ENCODE measurements at places on chromosomes 1 and 21. TPM values are rescaled to one million over a fixed set of nuclear protein-coding genes. Genes with fewer than 3 reads are reported as not detected.
A peak's percentile ranks its signal among the peaks of the same experiment; 100 is the strongest.

DNA sequence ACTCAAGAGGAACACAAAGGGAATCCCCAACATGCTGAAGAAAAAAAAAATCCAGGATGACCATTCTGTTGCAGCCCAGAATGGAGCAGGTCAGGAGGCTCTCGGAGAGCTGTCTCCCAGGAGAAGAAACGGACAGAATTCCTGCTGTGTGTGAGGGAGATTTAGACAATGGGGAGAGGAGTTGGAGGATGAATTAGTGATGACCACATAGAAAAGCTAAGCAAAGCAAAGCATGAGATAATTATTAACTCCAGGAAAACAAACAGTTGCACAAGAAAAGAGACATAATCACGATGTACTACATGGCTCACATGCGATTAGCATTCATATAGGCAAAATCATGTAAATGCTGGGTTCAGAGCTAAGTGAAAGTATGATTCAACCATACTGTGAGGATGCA lies 61.1 kb upstream of the SMYD2 start:
- no peak for DNase-seq

GRCh38 chr1:228279722-228280105 lies 71.9 kb downstream of the OBSCN start:
- DNase-seq: no peak

DNA sequence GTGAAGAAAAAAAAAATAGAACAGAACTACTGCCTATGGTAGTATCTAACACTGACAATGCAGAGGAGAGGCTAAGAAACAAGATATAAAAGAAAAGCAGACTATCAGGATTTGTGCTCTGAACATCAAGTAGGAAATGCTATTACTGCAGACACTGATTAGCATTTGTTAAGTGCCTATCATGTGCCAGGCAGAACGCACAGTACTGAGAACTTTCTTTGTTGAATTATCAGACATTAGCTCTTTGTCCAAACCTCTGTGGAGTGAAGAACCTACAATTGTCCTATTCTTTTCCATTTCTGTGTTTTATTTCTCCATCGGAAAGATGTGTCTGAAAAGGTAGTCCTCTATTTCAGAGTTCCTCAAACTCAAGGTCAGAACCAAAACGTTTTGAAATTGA lies 30.5 kb upstream of the DISP1 start:
- no peak for DNase-seq

Gene CELA2B
- not detected for total RNA-seq

Gene SPRR2B
- not detected for total RNA-seq

- no peak for DNase-seq
These were observed 198.6 kb upstream of the CAMK1G start for GRCh38 chr1:209384710-209385550.

Gene EPHA10
- total RNA-seq: 0.21 TPM

Gene RGS4
- not detected for total RNA-seq

Gene MXRA8
- total RNA-seq: not detected

GRCh38 chr1:110460253-110461220 lies 9.6 kb downstream of the PROK1 start:
- DNase-seq: peak; percentile 72

GRCh38 chr1:7667159-7667558 lies 103.9 kb upstream of the VAMP3 start:
- DNase-seq: no peak

Gene ATP6V1G3
- not detected for total RNA-seq

Gene PADI3
- total RNA-seq: not detected

Gene TEDDM1
- total RNA-seq: not detected

DNA sequence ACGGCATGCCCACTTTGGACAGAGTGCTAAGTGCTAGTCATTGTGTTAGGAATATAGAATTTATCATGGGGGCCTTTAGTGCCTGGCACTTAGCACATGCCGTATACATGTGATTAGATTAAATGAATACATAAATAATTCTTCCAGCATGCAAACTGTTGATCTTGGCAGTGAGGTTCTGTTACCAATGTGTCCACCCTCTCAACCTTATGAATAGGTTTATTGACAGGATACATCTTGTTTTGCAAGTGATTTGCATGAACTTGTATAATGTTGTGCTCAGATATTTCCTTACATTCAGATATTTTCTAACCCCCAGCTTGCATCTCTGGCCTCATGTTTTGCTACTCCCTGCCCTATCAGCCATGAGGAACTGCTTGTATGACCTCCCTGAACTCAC lies 60.3 kb upstream of the ZNF648 start:
- no peak for DNase-seq

- DNase-seq: no peak
These were observed 180.2 kb upstream of the MAP1LC3C start for GRCh38 chr1:242178924-242179708.

GRCh38 chr1:14292520-14292919 lies 306.0 kb upstream of the KAZN start:
- DNase-seq: no peak

Gene RIMS3
- 2.9 TPM for total RNA-seq

GRCh38 chr1:3105167-3105863 lies 36.3 kb downstream of the PRDM16 start:
- no peak for DNase-seq

Gene ZCCHC17
- total RNA-seq: 27.2 TPM

Measured in activated T-helper 2 cell treated with anti-CD3 and anti-CD28 coated beads, Interferon-gamma antibody, Interleukin-2, Interleukin-4, amounts not matched to agents 10 μg/mL and 5 μg/mL and 100 μg/mL, durations not matched to agents 14 hours and 24 hours and 36 hours (primary cell).